Stimulated activated CD4-positive, alpha-beta T cell treated with anti-CD3 and anti-CD28 coated beads, TNF-alpha, amount 100 ng/mL, for 1 hour (primary cell): ENCODE measurements at places on chromosomes 3 and 15.

GRCh38 chr15:100349696-100350433 lies 8.1 kb upstream of the ADAMTS17 start:
- DNase-seq, result peak; percentile 83

- DNase-seq, result no peak
These were observed 730 bp downstream of the DGKG start for GRCh38 chr3:186361246-186361761.

- DNase-seq, result no peak
These were observed 53.0 kb downstream of the PIAS1 start for GRCh38 chr15:68107142-68107541.

- DNase-seq, result no peak
These were observed 277.0 kb downstream of the RBMS3 start for GRCh38 chr3:29557825-29558224.

DNA sequence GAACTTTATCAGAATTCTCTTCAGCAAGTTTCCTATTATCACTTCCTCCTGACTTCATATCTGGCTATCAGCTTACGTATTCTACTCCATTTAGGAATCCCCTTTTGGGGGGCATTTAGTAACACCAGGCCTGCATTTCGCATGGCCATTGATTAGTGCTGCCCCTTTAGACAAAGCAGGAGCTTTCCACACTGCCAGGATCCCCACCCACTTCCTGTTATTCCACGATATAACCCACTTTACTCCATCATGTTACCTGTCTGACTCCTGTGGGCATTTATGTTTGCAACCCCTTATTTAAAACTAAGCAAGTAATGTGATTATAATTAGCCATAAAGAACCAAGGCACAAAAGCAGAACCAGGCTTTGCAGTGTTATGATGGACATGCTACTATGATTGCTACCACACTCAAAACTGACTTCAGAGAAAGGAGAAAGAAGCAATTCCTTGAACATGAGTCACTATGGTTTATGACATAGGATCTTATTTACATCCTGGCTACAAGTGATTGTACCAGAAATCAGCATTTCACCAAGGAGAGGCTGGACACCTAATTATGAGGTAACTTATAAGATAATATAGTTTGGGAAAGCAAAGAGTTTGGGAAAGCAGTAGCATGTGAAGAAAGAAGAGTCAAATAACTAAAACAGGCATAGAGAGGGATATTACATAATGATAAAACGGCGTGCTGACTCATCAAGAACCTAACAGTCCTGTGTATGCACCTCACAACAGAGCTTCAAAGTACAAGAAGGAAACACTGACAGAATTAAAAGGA lies 96.3 kb downstream of the IGSF11 start:
- no peak for DNase-seq

GRCh38 chr3:55122312-55122711 lies 194.5 kb upstream of the LRTM1 start:
- DNase-seq, result no peak

DNA sequence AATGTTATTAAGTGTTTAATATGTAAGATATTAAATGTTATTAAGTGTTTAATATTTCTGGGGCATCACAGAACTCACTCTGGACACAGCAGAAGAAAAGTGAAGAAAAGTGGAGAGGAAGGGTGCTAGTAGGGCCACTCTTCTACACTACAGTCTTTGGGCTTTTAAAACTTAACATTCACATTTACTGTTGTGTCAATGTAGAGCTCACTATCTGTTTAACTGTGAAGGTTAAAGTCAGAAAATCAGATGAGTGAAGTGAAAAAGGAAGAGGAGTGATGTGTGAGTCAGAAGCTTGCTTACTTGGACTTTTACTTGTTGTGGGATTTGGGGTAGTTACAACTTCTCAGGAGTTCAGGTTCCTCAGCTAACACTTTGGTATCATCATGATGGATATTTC lies 145.3 kb upstream of the DNAJC19 start:
- no peak for DNase-seq

- no peak for DNase-seq
These were observed 301.9 kb downstream of the CACNA2D3 start for GRCh38 chr3:54424292-54424691.

DNA sequence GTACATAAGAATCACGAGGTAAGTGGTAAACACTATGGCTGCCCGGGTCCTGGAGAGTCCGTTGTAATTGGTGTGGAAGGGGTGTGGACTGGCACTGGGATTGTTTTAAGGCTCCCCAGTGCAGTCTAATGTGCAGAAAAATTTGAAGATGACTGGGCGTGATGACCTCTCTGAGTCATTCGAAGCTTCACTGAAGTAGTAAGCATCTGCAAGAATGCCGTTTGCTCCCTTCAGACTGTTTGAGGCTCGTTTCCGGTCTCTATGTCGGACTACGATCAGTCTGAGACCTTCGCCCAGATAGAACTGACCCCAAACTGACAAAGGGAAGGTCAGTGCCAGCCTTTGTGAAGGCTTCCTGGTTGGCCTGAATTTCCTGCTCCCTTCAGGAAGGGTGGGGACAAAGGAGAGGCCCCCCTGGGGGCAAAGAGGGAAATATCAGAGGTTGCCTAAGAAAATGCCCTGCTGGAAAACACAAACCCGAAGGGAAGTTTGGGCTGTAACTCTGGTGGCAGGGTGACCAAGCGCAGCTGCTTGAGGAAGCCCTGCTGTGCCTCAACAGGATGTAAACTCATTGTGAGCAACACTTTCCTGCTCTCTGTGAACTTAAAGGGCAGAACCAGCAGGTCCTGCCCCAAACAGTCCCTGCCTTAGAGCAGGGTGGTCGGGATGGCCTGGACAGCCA lies 34.6 kb downstream of the BTD start:
- DNase-seq, result no peak

DNA sequence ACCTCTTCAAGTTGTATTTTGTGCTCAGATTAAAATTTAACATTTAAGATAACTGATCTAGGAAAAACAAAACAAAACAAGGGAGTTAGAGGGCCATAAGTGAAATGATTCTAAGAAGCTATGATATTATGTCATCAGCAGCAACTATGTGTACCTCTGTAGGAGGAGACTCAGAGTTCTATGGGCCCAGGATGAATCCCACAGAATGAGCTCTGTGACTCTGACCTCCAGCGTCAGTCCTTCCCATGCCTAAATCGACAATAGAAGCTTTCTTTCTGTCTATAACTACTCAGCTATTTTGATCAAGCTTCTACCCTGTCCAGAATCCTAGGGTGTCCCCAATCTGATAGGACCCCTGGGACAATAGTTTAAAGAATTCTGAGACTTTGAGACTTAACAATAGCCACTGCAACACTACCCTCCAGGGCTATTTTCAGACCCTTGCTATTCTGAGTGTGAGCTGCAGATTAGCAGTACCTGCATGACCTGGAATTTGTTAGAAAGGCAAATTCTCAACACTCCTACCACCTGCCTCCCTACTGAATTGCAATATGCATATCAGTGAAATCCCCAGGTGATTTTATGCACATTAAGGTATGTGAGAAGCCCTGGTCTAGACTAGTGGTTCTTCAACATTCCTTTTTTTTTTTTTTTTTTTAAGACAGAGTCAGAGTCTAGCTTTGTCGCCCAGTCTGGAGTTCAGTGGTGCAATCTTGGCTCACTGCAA lies 66.7 kb downstream of the ARHGAP31 start:
- DNase-seq, result no peak

DNA sequence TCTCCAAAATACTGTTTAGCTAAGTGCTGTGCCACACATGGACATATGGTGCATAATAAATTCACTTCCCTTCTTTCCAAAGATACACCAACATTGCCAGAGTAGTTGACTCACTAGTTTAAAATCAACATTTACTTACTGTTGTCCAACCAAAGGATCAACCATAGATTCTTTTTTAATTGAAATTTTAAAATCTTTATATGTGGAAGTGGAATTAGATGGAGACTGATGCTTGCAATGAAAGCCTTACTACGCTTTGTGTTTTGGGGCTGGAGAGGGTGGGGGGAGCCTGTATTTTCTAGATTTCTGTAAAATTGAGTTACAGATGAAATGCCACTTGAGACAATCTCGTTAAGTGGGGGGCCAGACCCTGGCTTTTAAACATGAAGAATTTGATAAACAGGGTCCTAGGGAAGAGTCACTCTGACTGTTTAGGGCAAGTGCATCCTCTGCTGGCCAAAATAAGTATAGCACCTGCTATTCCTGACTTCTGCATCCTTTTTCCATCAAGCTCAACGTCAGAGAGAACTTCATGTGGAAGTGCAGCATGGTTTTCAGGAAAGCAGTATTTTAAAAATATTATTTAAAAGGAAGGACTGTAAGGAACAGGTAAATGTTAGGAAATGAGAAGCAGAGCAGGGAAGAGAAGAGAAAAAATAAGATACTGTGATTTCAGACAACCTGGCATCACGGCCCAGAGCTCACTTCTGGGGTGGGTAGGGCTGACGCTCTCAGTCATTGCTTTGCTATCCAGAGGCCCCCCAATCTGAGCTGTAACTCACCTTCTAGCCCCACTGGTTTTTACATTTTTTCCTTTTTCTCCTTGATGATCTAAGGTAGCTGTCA lies 76.7 kb downstream of the BOC start:
- DNase-seq, result no peak

GRCh38 chr15:99895956-99896311 lies 162.7 kb upstream of the LYSMD4 start:
- DNase-seq, result no peak

DNA sequence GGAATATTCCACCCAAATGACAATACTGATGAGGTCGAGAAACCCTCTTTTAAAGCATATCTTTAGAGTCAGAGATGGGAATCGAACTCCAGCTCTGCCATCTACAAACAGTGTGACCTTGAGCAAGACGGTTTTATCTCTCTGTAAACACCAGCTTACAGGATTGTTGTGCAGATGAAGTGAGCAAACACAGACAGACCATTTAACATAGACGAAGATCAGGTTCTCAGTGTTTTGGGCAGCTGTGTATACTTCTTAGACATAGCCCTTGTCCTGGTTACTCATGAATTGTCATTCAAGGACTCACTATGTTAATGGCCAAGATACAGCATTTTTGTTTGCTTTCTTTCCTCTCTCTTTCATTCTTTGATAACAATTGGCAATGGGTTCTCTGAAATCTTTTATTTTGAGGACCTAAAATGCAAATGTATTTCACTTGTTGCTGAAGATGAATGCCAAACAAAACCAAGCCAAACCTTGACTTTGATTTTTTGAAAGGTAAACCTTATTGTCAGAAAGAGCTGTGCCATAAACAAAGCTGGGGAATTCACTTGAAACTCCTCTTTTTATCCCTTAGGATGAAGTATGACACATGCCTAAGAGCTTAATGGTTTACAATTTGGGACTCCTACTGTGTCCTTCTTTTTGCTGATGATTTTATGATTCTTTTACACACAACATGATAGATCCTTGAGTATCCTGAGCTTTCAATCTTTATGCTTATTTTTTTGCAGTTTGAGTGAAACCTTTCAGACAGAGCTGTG lies 250.0 kb upstream of the PDZRN3 start:
- no peak for DNase-seq

GRCh38 chr15:40948706-40949473 lies 4.4 kb upstream of the CHAC1 start:
- DNase-seq, result no peak

DNA sequence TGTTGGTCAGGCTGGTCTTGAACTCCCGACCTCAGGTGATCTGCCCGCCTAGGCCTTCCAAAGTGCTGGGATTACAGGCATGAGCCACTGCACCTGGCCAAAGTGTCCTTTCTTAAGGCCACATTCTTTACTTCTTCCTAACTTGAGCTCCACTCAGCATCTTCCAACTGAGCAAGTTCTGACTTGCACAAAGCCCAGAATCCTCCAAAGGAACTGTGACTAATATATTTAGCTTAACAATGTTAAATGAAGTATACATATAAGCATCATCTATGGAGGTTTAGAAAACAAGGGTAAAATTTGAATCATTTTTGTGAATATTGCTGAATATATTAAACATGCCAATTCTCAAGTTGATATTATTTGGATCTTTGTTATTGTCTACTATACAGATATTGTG lies 93.7 kb downstream of the SHQ1 start:
- DNase-seq, result no peak

DNA sequence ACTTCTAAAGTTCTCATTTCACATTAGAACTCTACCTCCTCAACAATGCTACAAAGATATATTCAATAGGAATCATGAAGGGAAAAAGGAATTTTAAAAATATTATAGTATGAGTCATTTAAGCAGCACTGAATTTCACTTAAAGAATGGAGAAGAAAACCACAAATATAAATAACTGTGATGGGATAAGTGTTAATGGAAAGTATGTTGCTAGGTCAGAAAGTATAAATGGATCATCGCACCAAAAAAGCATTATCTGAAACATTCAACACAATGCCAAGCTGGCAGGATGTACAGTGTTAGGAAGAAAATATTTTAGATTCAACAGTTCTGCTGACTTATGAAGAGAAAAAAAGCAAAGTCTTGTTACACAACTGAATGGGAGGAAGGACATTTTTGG lies 101.4 kb downstream of the TFG start:
- no peak for DNase-seq

DNA sequence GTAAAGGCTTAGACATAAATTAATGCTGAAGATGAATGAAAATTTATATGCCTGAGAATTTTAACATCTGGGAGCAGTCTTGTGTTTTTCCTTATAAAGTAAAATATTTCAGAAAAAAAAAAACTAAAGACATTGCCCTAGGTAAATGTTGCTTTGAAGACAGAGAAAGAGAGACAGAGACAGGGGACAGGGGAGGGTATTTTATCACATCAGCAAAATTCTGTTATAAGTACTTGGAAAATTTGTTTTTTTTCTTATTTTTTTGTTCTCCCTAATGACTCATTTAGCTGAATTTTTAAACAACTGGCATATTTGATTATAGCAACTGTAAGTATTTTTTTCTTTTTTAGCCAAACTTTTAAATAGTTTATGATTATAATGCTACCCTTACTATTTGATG lies 1540.6 kb upstream of the GBE1 start:
- DNase-seq, result no peak

DNA sequence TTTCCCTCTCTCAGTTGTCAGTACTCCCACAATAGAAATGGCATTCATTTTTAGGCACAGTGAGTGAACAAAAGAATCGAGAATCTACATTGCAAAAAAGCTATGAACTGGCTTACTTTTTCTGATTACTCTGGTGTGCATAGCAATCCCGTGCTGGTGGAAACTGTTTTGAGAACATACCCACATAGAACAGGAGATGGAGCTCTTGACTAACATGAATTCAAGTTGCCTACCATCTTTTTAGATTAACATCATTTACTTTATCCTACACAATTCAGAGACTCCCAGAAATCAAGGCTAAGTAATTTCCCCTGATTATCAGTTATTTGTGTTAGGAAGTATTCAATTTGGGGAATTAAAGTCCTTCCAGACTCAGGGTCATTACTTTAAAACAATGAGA lies 326.6 kb downstream of the ARPP21 start:
- DNase-seq, result no peak

GRCh38 chr3:136326316-136326715 lies 76.2 kb downstream of the PCCB start:
- no peak for DNase-seq

DNA sequence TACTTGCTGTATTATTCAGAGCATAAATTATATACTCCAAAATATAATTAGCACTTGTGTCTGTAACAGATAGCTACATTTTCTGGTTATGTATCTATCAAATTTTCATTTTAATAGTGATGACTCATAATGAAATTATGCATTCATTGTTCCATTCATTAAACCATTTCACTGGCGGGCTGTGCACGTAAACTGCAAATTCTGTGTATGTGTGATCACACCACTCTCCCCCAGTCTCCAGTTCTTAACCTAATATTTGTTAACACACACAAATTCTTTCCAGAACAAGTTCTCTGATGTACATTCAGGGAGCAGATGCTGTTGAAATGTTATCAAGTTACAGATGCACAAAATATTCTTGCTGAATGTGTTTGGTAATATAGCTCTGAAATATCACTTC lies 3.8 kb upstream of the KCNMB2 start:
- no peak for DNase-seq
